ENCODE measurements at places on chromosomes 12 and 14.
A peak's percentile ranks its signal among the peaks of the same experiment; 100 is the strongest.

DNA sequence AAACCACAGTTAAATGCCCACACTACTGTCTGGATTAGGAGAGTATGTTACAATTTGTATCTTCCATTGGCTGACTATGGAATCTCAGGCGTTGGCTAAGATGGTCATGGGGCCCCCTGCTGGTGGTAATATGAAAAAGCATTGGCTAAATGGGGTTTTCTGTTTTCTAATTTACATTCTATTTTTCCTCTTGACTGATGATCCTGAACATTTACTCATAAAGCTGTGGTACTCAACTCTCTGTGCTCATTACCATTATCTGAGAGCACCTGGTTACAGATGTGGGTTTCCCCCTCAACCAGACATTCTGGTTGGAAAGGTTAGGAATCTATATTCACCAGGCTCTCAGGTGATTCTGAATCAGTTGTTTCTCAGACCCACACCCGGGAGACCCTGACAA is 64.8 kb downstream of the WSCD2 start:
- no peak for DNase-seq

DNA sequence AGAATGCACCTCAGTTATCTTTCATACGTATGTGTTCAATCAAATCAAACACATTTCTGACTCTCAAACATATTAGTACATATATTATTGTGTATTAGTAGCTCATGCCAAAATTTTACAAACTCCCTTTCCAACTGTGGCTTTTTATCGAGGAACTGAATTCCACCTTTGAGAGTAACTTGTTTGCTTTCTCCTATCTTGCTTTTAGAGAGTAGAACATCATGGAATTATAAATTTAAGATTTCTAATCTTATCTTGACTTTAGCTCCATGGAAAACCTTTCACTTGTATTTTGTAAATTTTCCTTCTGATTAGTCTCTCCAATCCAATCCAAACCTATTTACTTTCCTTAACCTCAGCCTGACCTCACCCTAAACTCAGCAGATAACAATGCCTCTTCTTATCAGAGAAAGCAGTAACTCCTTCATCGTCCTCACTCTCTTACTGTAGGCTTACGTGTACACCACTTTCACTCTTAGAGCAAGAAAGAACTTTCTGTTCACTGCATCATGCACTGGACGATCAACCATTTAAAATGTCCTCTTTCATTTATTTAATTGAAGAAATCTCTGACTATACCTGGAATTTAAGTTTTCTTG is 164.5 kb downstream of the TMTC3 start:
- no peak for DNase-seq

DNA sequence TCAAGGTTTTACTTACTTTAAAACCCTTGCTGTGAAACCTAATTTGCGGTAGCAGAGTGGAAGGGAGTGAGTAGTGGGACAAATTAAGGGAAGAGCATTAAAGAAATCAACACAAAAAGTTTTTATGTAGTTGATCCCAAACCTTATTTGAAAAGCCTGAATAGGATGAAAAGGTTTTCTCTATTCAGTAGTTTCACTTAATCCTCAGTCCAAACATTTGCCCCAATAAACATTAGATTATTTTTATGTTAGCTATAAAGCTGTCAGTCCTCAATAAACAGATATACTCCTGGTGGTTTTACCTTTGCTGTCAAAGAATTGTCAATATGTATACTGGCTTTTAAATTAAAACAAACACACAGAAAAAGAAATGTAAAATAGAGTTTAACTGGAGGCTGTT is 136.0 kb downstream of the PAX9 start:
- DNase-seq, result no peak

- DNase-seq, result no peak
Observed at GRCh38 chr12:131131808-131132117, 178.1 kb downstream of the ADGRD1 start.

DNA sequence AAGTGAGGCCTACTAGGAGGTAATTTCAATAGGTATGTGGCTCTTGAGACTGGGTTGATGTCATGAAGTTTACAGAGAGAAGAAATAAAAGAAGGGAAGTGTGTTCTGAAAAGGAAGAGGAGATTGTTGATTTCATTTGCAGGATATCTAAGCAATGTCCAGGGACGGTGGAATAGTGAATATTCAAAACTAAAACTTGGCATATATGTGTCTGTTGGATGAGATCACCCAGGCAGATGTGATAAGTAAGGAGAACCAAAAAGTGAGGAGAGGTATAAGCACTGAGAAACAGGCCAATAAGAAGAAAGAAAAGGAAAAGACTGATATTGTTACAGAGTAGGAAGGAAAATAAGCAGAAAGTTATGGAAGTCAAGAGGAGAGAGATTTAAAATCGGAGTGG is 255.6 kb downstream of the PDZRN4 start:
- no peak for DNase-seq

- DNase-seq, result no peak
Observed at GRCh38 chr12:77325511-77326236, 260.3 kb upstream of the E2F7 start.

GRCh38 chr12:45434094-45434493 is 218.2 kb downstream of the ANO6 start:
- DNase-seq, result no peak

DNA sequence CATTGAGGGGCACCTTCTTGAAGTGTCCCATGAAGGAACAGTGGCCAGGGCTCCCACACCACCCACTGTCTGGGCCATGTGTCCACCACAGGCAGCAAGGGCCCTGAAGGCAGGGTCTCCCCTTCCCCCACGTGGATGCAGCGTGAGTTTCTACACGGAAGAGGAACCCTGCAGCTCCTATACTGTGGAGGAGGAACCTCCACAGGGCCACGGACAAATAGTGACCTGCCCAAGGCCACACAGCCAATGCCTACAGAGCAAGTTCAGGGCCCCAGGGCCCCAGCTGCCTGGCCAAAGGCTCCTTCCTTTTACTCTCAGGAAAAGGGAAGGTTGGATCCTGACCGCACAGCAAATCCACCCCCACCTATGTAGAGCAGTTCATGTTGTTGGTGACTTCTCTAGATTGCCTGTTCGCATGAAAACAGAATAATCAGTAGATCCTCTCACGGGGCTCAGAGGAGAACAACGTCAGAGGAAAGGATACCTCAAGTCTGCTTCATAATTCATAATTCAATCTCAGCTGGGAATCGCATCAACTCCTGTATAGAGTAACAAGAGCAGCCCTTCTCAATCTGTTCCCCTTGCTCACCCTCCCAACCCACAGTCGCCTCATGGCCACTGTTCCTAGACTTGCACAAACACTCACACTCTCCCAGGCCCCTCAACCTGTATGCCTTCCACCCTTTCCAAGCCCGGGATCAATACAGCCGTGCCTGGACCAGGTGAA is 11.1 kb upstream of the KRT73 start:
- DNase-seq, result no peak

DNA sequence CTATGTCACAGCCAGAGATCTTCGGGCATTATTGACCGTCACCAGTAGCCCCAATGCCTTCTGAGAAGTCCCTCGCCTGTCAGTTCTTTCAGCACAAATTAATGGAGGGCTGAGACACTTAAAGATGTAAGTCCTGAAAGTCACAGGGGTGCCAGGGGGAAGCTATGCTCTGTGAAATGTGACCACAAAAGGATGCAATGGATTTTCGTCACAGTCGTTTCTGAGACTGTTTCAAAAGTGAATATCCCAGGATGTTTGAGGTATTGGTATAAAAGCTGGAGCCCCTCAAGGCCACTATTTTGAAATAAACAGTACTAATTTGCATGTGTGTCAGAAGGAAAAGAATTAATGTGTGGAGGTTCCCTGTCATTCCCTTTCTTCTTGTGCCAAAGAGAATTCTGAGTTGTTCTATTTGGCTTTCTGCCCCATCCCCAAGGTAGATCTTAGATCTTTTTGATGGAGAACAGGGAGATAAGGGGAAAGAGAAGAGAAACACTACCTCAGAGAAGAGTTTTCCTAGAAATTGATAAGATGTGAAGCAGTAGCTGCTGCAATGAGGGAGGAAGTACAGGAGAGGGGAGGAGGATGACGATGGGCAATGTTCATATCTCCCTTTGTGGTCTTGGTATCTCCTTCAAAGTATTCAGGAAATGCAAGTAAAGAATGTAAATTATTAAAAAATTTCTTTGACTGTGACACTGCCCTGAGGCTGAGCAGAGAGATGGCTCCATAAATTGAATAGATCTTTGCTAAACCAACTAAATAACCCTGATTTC is 101.8 kb upstream of the NAP1L1 start:
- DNase-seq, result no peak

- no peak for DNase-seq
Observed at GRCh38 chr12:104565606-104566243, 109.0 kb downstream of the CHST11 start.

DNA sequence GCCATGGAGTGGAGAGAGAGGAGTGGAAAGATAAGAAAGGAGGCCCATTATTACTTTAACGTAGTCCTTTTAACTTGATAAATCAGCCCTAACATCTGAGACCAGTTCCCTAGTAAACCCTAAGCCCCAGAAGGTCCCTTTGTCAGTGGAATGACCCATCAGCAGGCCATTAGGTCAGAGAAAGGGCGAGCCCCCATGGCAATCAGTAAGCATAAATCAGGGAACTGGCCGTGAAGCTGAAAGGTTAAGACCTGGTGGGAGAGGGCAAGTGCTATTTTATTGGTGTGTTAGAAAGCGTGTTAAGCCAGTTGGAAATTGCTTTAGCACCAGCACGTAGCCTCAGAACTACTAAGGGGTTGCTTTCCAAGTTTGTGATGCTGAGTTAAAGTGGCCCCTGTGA is 708.0 kb downstream of the BCL11B start:
- DNase-seq, result no peak

GRCh38 chr12:71208053-71208685 is 50.4 kb upstream of the TSPAN8 start:
- no peak for DNase-seq

DNA sequence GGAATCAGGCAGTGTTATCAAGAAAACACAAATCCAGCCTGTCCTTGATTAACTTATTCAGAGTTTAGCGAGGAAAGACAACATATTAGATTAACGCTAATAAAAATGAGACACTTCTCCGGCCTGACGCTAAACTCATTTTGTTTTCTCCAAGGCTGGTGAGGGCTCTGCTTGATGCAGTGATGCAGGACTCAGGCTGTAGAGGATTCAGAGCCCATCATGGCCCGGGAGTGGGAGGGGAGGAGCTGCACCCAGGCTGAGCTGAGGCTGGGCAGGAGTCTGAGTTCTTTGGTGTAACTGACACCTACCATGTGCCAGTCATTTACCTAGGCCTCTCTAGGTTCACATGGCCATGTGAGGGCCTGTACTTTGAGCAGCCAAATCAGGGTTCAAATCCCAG is 70.0 kb downstream of the WSCD2 start:
- peak; percentile 65 for DNase-seq

- DNase-seq, result peak; percentile 87
Observed at GRCh38 chr12:53482626-53483168, 16.6 kb downstream of the MAP3K12 start.

All from mesenteric fat pad (tissue), 1 donor.